Stimulated activated CD4-positive, alpha-beta T cell treated with anti-CD3 and anti-CD28 coated beads, Interleukin-1b, Interleukin-23, amount 100 ng/mL, for 1 hour (primary cell): ENCODE measurements at places on chromosomes 1 and 21.

GRCh38 chr1:178540204-178540603 is 27.3 kb downstream of the TEX35 start:
- no peak for DNase-seq

GRCh38 chr1:169985757-169986156 is 88.7 kb downstream of the KIFAP3 start:
- DNase-seq, result no peak

DNA sequence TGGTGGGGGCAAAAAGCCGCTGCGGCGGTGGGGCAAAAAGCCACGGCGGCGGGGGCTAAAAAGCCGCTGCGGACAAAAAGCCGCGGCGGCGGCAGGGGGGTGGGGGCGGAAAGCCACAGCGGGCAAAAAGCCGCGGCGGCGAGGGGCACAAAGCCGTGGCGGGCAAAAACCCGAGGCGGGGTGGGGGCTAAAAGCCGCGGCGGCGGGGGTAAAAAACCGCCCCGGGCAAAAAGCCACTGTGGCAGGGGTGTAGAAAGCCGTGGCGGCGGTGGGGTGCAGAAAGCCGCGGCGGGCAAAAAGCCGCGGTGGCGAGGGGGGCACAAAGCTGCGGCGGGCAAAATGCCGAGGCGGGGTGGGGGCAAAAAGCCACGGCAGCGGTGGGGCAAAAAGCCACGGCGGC is 3901.8 kb downstream of the SRGAP2C start:
- no peak for DNase-seq

DNA sequence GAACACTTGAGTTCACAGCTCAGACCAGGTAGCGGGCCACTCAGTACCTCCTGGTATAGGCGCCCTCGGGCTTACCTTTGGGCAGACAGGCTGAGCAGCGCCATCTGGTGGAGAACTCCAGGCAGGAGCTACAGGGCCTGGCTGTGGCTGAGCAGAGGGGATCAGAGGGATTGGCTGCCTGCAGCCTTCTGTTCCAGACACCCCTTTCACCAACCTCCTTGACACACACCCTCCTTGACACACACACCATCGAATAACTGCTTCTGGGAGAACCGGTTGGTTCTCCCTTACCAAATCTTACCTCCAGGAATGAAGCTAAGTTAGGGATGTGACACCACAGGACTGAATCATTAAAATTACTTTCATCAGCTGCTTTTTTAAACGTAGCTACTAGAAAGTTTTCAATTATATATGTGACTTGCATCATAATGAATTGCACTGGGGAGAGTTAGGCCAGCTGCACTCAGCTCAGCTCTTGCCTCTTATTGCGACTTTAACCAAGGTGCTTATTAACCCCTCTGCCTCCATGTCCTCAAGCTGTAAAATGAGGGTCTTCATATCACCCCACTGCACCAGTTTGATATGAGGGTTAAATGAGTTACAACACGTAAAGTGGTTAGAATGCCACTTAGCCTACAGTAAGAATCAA is 6.6 kb downstream of the LIN28A start:
- peak; percentile 72 for DNase-seq

- no peak for DNase-seq
These were observed 673.3 kb downstream of the KCNT2 start for GRCh38 chr1:195934817-195935553.

DNA sequence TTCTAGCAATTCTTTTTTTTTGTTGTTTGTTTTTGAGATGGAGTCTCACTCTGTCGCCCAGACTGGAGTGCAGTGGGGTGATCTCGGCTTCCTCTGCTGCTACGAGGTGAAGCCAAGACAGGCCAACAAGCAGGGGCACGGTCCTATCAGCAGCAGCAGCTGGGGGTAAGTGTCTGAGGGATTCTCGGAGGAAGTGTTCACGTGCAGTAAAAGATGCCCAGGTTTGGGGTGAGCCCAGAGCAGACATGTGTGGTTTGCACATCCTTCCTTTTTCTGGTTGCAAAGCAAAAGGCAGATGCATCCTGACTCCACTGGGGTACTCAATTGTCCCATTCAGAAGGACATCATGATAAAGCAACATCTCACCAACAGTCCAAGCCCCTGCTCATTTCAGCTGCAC is 27.7 kb downstream of the PIGP start:
- DNase-seq, result no peak

DNA sequence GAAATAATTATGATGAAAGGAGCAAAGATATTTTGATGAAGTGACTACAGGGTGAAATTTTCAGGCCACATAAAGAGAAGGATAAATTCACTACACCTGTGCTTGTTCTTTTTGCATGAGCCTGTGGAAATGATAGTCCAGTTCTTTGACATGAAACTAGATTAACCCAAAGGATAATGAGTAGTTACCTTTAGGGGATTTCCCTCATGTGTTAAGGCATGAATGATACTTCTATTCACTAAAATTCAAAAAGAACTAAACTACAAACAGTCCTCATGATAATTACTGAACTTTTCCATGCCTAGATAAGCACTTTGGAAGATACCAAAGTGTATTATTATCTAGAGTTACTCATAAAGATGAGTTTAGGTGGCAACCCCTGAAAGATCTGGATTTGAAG is 244.3 kb downstream of the PTPRC start:
- no peak for DNase-seq

- DNase-seq, result no peak
These were observed 62.2 kb upstream of the GRIK3 start for GRCh38 chr1:37096523-37096922.

GRCh38 chr1:116972674-116973030 is 28.9 kb upstream of the CD101 start:
- no peak for DNase-seq

DNA sequence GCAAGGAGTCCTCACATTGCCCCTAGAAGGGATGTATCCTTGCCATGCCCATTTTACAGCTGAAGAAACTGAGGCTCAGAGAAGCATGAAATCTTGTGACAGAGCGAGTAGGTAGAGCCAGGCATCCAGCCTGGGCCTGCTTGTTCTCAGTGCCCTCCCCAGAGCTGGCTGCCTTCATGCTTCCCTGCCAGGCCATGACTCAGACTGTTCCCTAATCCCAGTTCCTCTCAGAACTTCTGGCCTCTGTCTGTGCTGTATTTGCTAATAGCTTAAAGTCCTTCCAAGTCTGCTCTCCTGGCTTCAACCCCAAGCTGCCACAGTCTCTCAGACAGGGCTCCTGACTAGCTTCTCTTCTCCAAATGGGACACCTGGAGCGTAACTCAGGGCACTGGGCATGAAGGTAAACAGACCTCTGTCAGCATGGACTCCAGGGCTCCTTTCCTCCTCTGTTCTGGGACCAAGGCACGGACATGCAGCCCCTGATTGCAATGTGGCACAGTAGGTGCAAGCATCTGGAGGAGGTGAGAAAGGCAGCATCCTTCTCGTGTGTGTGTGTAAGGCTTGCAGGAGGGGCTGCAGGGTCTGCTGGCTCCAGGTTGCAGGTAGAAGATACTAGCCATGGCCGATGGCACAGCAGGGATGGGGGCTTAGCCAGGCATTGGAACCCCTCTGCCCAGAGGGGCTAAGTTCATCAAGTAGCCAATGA is 122.7 kb downstream of the HMGB4 start:
- DNase-seq, result no peak

GRCh38 chr1:23799570-23800399 is 769 bp downstream of the GALE start:
- DNase-seq, result no peak

- DNase-seq, result no peak
These were observed 102.9 kb downstream of the PTPN14 start for GRCh38 chr1:214448536-214448935.

- no peak for DNase-seq
These were observed 24.9 kb downstream of the USP25 start for GRCh38 chr21:15754640-15755039.

DNA sequence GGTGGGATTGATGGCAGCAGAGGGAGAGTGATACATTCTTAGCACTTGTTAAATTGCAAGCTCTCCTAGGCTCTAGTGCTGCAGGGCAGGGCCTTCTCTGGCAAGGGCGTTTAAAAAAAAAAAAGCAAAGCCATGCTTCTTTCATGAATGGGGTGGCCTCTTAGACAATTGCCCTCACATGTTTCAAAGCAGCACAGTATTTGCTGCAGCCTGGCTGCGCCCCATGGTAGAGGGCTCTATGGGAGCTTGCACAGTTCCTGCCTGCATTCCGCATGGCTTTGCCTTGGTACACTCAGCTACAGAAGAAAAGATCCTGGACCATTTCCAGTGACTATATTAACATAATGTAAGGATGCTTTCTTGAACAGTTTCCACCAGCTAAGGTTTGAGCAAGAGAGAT is 267.2 kb downstream of the ZNF648 start:
- no peak for DNase-seq

DNA sequence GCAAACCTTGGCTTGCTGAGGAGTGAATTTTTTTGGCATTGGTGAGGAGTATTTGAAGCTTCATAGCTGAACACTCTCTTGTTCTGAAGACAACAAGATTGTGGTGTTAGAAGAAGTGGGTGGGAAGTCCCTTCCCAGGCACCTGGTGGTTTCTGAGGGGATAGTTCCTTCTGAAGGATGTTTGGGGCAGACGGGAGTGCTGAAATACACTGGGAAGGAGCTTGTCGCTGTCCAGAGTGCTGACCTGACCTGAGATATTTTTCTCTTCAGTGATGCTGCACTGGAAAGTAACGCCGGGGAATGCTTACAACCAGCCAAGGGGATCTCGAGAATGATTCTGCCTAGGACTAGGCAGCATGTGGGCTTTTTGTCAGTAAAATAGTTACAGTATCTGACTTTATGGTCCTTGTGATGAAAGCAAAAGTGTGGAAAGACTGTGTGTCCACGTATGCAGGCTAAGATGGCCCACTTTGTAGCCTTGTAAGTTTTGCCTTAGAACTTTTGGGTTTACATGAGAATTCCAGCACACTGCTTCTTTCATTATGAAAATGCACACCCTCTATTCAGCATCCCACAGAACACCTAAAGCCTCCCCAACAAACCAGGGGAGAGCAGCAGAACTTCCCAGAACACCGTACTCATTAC is 33.1 kb upstream of the NFASC start:
- DNase-seq, result no peak

DNA sequence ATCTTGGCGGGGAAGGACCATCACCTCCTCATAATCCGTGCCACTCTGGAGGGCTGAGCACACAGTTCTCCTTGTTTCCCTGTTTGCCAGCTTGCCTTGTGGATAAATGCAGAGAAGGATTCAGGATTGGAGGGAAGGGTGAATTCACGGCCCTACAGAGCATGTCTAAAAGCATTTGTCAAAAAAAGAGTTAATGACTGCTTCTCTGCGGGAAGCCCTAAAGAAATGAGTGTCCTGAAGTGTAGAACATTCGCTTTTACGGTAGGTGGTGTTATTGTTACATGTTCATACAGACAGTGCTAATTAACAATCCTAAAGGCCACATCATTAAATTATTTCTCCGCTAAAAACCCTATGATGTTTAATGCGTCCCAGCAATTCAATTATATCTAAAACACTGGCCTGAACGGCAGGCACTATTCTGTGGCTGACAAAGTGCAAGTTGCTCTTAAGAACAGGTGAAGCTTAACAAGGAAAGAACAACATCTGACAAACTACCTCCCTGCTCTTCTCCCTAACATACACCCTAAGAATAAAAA is 112.3 kb upstream of the NFIA start:
- no peak for DNase-seq

DNA sequence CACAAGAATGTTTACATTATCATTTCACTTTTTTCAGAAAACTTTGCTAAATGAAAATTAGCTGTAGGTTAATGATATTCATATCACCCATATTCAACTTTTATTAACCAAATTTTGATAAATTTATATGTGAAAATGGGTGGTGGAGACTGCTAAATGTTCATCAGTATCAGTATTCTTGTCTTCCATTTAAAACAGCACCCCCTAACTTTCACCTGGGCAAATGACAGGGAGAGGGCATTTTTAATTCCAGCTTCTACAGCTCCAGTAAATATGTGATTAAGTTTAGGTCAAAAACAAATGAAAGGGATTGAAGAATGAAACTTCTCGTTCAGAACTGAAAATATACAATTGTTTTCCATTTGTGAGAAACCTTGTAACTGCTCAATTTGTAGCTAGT is 722.2 kb downstream of the KCNT2 start:
- no peak for DNase-seq

GRCh38 chr1:89125913-89126580 is at the start of gene GBP2:
GBP2 (minus strand) TSS chr1:89126114; CDS start chr1:89121966, 4,148 bp downstream.
- DNase-seq, result no peak
